ENCODE measurements at places on chromosomes 3 and 15.
A peak's percentile ranks its signal among the peaks of the same experiment; 100 is the strongest.

DNA sequence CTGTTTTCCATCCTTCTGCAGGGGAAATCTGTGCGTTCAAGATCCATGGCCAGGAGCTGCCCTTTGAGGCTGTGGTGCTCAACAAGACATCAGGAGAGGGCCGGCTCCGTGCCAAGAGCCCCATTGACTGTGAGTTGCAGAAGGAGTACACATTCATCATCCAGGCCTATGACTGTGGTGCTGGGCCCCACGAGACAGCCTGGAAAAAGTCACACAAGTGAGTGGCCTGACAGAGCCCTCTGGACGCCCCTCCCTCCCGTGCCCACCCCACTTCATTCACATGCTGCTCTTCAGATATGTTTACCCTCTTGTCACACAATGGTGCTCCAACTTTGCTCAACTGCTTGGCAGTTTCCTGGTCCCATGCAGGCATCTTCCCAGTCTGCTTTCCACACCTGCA, 274.3 kb upstream of the TRIM42 start:
- DNase-seq = no peak

DNA sequence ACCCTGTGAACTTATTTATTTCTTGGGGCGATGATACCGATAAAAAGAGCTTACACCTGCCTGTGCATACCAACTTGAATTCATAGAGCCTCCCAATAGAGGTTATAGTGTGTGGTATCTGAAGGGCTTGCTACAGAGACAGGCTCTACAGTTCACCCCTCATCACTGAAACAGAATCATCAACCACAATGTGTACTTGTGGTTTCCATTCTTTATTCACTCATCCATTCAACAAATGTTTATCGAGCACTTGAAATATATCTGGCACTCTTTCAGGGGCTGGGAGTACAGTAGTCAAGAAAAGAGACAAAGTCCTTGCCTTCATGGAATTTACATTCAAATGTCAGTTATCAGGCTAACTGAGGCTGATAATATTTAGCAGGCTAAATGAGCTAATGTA, 134.4 kb upstream of the SKOR1 start:
- DNase-seq = peak; percentile 37

GRCh38 chr3:192915304-192915703, 2.4 kb downstream of the MB21D2 start:
- DNase-seq = peak; percentile 68

DNA sequence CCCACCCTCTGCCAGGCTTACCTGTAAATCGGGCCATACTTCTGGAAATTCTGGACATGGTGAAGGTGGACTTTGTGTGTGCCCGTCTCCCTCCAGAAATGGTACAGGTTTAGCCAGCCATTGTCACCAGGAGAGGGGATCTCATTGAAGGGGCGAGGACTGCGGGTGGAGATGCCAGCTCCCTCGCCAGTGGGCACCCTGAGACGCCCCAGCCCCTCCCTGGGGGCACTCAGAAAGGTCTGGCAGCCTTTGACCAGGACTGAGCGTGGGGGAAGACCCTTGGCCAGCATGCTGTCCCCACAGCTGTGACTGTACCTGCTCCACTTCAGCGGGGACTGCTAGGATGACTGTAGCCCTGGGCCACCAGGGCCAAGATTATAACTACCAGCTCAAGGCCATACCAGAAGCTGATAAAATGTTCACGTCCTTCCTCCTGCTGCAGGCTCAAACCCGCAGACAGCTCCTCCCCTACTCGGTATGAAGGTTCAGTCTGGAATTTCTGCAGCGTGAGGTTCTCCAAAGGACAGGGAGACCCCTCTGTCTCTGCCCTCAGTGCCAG, at the start of gene CYP11A1:
TSS of gene CYP11A1 (minus strand) at position 351 of the 559 bp plus-strand sequence. CDS start at position 290, 61 bp downstream.
- DNase-seq = no peak

DNA sequence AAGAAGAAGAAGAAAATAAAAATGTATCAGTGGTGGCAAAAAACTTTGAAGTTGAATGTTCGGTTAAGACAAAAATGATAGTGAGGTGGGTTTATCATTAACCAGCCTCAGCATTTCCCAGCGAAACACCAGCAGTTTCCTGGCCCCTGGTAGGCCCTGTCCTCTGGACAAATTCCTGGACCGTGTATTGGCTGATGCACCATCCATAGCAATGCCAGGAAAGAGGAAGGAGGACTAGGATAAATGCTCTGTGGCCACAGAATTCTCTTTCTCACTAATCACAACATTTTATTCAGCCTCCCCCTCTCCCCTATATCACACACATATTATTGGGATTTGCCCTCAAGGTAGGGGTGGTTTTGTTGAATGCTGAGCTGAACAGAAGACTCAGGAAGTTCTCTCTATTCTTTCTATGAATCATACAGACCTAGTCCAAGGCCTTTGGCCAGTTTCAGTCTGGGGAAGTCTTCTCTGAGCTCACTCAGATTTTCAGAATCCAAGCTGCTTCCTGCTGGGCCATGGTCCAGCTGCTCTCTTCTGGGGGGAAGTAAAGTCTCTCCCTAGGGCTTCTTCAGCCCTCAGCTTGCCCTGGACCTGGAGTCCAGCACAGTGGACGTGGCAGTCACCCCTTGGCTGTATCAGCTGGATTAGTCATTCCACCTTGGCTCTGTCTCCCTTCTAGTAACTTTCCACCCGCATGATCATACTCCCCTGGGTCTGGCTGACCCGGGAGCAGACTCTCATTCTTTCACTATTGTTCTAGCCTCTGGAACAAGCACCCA, 27.6 kb downstream of the SLC28A1 start:
- peak; percentile 100 for DNase-seq

DNA sequence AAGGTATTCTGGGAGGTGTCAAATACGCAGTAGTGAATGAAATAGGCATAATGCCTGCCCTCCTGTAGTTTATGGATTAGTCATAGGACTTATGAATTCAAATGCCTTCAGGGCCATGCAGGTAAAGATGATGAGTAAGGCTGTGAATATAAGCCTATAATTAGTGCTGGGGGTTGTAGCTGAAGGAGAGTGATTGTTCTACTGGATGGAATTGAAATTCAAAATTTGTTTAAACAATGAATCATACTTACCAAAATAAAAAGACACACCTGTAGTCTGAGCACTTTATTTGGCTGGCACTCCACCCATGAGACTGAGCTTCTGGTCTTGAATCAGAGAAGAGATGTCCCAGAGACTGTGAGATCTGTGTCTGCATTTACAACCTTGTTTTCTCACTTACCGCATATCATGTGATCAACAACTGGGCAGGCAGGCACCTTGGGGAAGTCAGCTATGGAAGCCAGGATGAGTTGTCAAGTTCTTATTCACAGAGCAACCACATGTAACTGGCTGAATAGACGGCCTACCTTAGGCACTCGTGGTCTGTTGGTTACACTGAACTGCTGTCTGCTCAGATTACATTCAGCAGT, 291.8 kb downstream of the NAALADL2 start:
- no peak for DNase-seq
